ENCODE measurements at places on chromosomes 11 and 22. TPM values are rescaled to one million over a fixed set of nuclear protein-coding genes. Genes with fewer than 3 reads are reported as not detected.
A peak's percentile ranks its signal among the peaks of the same experiment; 100 is the strongest.

DNA sequence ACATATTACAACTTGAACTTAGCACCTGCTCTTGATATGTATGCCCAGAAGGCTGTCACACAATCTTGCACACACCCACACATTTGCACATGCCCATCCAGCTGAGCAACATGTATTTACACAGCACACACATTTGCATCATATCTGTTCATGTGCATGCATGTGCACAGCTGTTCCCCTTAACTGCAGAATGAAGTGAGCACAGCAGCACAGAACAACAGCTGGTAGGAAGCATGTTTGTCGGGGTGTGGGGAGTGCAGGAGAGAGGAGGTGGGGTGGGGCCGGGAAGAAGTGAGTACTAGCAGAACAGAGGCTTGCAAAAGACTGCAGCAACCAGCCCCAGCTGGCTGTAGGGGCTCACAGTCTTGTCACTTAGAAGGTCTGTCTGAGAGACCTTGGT, 296.5 kb downstream of the KIRREL3 start:
- DNase-seq, result no peak
- no peaks in the 10 kb centered on the region for H3K27me3 ChIP-seq
- no peaks in the 10 kb centered on the region for H3K4me1 ChIP-seq
- H3K27ac ChIP-seq, result no peak overlapping the region
- no peaks in the 10 kb centered on the region for H3K36me3 ChIP-seq
- no peak overlapping the region for H3K4me3 ChIP-seq

- H3K27me3 ChIP-seq, result no peaks in the 10 kb centered on the region
- H3K36me3 ChIP-seq, result no peaks in the 10 kb centered on the region
- H3K4me3 ChIP-seq, result no peak overlapping the region
- peak; percentile 70 for DNase-seq
- no peak overlapping the region for H3K27ac ChIP-seq
These were observed 83.1 kb downstream of the MN1 start for GRCh38 chr22:27718186-27719035.

Gene TEX12
- total RNA-seq, result not detected

Gene OR5L1
- total RNA-seq, result not detected

Gene SLN
- total RNA-seq, result not detected

DNA sequence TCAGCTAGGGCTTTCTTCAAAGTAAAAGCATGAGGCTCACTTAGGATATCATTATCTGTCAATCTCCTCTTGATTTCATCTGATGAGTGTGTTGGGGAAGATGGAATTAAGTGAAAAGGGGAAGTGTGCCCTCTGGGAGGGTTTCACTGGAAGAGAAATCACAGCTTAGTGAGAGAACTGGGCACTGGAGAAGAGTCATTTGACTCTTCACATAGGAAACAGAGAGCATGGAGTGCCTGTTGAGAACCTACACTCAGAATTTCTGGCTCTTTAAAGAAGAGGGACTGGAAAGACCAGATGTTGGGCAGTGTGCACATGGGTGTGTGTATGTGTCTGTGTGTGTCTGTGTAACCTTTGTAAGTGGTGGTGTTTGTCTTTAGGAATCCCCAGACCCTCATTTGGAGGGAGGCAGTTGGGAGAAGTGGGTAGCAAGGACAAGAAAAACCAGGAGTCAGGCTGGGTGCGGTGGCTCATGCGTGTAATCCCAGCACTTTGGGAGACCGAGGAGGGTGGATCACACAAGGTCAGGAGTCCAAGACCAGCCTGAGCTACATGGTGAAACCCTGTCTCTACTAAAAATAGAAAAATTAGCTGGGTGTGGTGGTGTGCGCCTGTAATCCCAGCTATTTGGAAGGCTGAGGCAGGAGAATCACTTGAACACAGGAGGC, 10.0 kb downstream of the STX3 start:
- no peak overlapping the region for H3K4me3 ChIP-seq
- peaks cover 22% of the 10 kb centered on the region for H3K36me3 ChIP-seq
- no peak for DNase-seq
- H3K27me3 ChIP-seq, result no peaks in the 10 kb centered on the region
- H3K27ac ChIP-seq, result no peak overlapping the region

DNA sequence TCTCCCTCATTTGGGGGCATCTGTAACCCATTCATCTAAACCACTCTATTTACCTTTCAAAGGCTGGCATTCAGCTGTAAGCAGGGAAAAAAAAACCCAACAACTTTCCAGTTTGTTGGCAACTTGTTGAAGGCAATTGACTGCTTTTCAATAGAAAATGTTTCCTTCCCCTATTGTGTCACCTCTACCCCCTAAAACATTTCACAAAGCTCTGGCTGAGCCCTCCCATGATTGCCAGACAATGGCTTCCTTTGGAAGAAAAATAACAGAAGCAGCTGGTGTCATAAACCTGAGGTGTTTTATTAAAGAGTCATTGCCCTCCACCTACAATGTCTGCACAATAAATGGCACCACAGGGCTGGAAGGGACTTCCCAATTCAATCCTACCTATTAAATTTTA, 22.1 kb upstream of the PSMA1 start:
- no peaks in the 10 kb centered on the region for H3K36me3 ChIP-seq
- no peaks in the 10 kb centered on the region for H3K27me3 ChIP-seq
- H3K4me1 ChIP-seq, result no peaks in the 10 kb centered on the region
- no peak overlapping the region for H3K27ac ChIP-seq
- no peak overlapping the region for H3K4me3 ChIP-seq

Gene SYT7
- 3.4 TPM for total RNA-seq

DNA sequence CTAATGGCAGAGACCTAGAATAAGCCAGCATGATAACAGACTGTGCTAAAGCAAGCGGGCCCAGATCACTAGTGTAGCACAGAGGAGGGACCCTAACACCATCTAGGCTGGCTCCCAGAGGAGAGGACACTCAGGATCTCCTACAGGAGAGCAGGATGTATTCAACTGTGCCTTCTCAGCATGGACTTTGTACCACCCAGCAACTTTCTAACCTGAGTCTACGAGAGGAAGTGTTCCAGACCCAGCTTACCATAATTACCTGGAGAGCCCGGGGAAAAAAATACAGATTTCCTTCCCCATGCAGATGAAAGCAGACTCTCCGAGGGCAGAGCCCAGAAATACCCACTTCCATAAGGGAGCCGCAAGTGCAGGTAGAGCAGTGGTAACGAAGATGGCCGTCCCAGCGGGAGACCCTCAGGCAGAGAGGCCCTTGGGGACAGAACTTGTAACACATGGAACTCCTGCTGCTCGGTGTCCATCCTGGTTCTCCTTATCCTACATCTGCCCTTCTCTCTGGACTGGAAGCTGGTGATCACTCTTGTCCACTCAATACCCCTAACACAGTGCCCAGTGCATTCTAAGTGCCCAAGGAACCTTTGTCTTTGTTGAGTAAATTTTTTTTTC, 20.2 kb downstream of the DDX25 start:
- H3K27me3 ChIP-seq, result peaks cover 23% of the 10 kb centered on the region
- H3K27ac ChIP-seq, result no peak overlapping the region
- no peaks in the 10 kb centered on the region for H3K36me3 ChIP-seq
- no peak overlapping the region for H3K4me3 ChIP-seq
- no peak for DNase-seq

Gene INS
- not detected for total RNA-seq

GRCh38 chr11:11252403-11252802, 100.6 kb downstream of the CSNK2A3 start:
- no peaks in the 10 kb centered on the region for H3K36me3 ChIP-seq
- H3K27me3 ChIP-seq, result peaks cover 5% of the 10 kb centered on the region
- no peak overlapping the region for H3K4me3 ChIP-seq
- no peak overlapping the region for H3K27ac ChIP-seq

Gene MLC1
- not detected for total RNA-seq

Gene C22orf39
- total RNA-seq, result 30.6 TPM

DNA sequence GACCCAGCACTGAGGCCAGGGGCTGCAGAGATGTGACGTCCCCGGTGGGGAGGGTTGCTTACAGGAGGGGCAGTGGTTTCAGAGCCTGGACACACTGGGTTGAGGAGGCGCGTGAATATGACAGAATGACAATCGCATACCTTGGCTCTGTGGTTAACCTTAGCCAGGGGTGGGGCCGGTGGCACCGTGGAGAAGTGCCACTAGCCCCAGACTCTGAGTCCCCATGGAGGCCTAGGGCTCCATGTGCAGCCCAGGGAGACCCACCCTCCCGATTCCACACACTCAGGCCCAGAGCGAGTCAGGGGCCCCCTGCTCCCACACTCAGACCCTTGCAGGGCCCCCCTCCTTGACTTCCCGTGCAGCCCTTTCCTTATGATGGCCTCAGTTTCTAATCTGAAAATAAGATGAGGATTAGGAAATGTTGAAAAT, 3.6 kb upstream of the ACR start:
- DNase-seq, result no peak
- peaks cover 43% of the 10 kb centered on the region for H3K27me3 ChIP-seq
- no peaks in the 10 kb centered on the region for H3K36me3 ChIP-seq

Gene P2RX3
- not detected for total RNA-seq

Gene SNX32
- 0.84 TPM for total RNA-seq

Gene MMP12
- not detected for total RNA-seq

GRCh38 chr11:115765803-115766239, 261.6 kb upstream of the CADM1 start:
- H3K36me3 ChIP-seq, result no peaks in the 10 kb centered on the region
- H3K4me3 ChIP-seq, result no peak overlapping the region
- no peaks in the 10 kb centered on the region for H3K4me1 ChIP-seq
- H3K27ac ChIP-seq, result no peak overlapping the region

Gene HMOX1
- 11.4 TPM for total RNA-seq

Data from endodermal cell (in vitro differentiated cells).